Osteocyte (in vitro differentiated cells): ENCODE measurements at places on chromosomes 6 and 20. TPM values are rescaled to one million over a fixed set of nuclear protein-coding genes. Genes with fewer than 3 reads are reported as not detected.

The CFAP61 gene
- total RNA-seq = not detected in 2 replicates

The OR2B6 gene
- not detected in 2 replicates for total RNA-seq

The NHSL1 gene
- 19.0 and 21.2 TPM in 2 replicates for total RNA-seq

The ADGRF5 gene
- not detected in 2 replicates for total RNA-seq

The PLEKHG1 gene
- total RNA-seq = 3.3 and 4.3 TPM in 2 replicates

The RGS17 gene
- 2.9 and 3.1 TPM in 2 replicates for total RNA-seq

The SNAP25 gene
- total RNA-seq = 0.81 and 1.6 TPM in 2 replicates

The GSTA4 gene
- 45.3 and 46.4 TPM in 2 replicates for total RNA-seq

DNA sequence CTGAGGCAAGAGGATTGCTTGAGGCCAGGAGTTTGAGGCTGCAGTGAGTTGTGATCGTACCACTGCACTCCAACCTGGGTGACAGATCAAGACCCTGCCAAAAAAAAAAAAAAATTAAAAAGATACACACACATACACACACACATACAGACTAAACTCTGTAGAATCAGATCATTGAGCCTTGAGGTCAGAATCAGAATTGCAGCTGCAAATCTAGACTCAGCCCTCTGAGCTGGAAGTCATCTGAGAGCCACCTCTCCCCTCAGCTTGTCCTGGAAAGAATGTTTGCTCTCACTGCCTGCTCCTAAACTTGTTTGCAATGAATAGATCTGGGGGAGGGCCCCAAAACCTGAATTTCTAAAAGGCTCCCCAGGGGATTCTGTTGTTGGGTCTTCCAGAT lies 41.4 kb upstream of the ANGPT4 start:
- H3K36me3 ChIP-seq = no peaks in the 10 kb centered on the region
- H3K27me3 ChIP-seq = peaks cover 6% of the 10 kb centered on the region
- H3K27ac ChIP-seq = no peak overlapping the region
- H3K4me3 ChIP-seq = no peak overlapping the region

DNA sequence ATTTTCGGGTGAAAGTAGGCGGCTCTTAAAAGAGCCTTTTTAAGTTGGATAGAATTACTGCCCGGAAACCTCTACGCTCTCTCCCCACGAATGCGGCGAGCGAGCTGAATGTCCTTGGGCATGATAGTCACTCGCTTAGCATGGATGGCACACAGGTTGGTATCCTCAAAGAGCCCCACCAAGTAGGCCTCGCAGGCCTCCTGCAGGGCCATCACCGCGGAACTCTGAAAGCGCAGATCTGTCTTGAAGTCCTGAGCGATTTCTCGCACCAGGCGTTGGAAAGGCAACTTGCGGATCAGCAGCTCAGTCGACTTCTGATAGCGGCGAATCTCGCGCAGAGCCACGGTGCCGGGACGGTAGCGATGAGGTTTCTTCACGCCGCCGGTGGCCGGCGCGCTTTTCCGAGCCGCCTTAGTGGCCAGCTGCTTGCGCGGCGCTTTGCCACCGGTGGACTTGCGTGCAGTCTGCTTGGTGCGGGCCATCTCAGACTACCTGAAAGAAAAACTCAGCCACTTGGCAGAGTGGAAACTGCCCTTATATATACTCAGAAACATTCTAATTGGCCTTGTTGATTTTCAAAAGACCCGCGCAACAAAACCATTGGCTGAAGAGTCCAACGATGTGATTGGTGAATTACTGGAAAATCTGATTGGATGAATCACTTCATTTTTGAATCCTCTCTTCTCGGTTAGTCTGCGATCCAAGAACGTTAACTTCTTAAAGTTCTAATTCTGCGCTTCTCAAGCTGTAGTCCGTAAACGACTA lies 93.9 kb upstream of the BTN3A2 start:
- H3K27me3 ChIP-seq = no peaks in the 10 kb centered on the region
- no peak overlapping the region for H3K27ac ChIP-seq
- peaks cover 35% of the 10 kb centered on the region for H3K4me1 ChIP-seq
- H3K36me3 ChIP-seq = no peaks in the 10 kb centered on the region

- H3K27me3 ChIP-seq = no peaks in the 10 kb centered on the region
- no peaks in the 10 kb centered on the region for H3K36me3 ChIP-seq
- DNase-seq = no peak
- H3K4me1 ChIP-seq = no peaks in the 10 kb centered on the region
These were observed 121.1 kb downstream of the PDE7B start for GRCh38 chr6:135972586-135972985.

DNA sequence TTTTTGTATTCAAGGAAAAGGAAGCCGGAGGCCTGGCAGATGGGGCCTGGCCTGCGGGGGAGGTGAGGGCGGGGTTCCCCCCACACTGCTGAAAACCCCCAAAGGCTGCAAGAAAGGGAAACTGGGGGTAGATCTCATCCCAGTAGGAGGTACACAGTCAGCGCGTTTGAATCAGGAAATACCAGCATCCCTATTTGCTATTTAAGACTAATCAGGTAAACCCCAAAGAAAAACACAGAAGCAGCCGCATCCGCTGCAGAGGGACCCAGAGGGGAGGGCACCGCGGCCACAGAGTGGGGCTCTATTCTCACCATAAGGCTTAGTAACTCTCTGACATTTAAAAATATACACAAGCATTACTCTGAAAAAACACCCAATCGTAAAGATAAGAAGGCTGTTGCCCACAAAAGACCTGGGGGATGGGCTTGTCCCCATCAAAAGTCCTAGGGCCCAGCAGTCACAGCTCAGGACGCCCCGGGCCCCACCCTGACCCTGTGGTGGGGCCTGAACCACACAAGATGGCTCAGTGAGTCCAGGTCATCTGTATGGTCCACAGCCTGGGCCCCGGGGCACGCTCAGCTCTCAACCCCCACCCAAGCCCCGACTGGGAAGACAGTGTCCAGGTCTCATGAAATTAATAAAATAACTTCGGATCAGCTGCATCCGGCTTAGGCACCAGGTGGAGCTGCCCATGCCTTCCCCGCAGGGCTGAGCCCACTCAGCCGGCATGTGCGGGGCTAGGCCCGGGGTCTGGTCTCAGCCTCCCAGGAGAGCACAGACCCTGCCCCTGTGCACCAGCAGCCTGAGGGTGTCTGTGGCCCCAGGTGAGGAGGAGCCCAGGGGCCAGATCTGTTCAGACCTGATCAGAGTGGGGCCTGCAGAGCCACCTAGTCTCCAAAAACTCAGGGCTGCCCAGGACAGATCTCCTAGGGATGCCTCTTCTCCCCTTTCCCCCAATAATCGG lies 31.0 kb downstream of the KCNQ2 start:
- H3K4me3 ChIP-seq = no peak overlapping the region
- H3K36me3 ChIP-seq = no peaks in the 10 kb centered on the region
- H3K27ac ChIP-seq = no peak overlapping the region
- DNase-seq = no peak
- no peaks in the 10 kb centered on the region for H3K4me1 ChIP-seq

GRCh38 chr6:113491376-113491775 lies 365.8 kb upstream of the MARCKS start:
- no peaks in the 10 kb centered on the region for H3K27me3 ChIP-seq
- no peak for DNase-seq
- no peak overlapping the region for H3K4me3 ChIP-seq
- peaks cover 5% of the 10 kb centered on the region for H3K4me1 ChIP-seq
- no peaks in the 10 kb centered on the region for H3K36me3 ChIP-seq

GRCh38 chr6:296151-297122 lies 4.2 kb downstream of the DUSP22 start:
- no peak overlapping the region for H3K27ac ChIP-seq
- no peak overlapping the region for H3K4me3 ChIP-seq
- peak; percentile 84 for DNase-seq
- no peaks in the 10 kb centered on the region for H3K27me3 ChIP-seq

GRCh38 chr6:9455864-9456658 lies 958.8 kb downstream of the TFAP2A start:
- no peak overlapping the region for H3K4me3 ChIP-seq
- no peak for DNase-seq
- peaks cover 3% of the 10 kb centered on the region for H3K4me1 ChIP-seq
- no peaks in the 10 kb centered on the region for H3K27me3 ChIP-seq
- H3K36me3 ChIP-seq = no peaks in the 10 kb centered on the region

GRCh38 chr6:146910611-146911010 lies 293.6 kb upstream of the STXBP5 start:
- H3K4me3 ChIP-seq = no peak overlapping the region
- no peaks in the 10 kb centered on the region for H3K27me3 ChIP-seq
- peak overlapping the region; percentile 60 for H3K27ac ChIP-seq
- peaks cover 50% of the 10 kb centered on the region for H3K4me1 ChIP-seq

GRCh38 chr6:127083963-127084310 lies 34.5 kb upstream of the RSPO3 start:
- no peaks in the 10 kb centered on the region for H3K36me3 ChIP-seq
- H3K27me3 ChIP-seq = no peaks in the 10 kb centered on the region
- peaks cover 4% of the 10 kb centered on the region for H3K4me1 ChIP-seq
- H3K27ac ChIP-seq = no peak overlapping the region
- DNase-seq = no peak

DNA sequence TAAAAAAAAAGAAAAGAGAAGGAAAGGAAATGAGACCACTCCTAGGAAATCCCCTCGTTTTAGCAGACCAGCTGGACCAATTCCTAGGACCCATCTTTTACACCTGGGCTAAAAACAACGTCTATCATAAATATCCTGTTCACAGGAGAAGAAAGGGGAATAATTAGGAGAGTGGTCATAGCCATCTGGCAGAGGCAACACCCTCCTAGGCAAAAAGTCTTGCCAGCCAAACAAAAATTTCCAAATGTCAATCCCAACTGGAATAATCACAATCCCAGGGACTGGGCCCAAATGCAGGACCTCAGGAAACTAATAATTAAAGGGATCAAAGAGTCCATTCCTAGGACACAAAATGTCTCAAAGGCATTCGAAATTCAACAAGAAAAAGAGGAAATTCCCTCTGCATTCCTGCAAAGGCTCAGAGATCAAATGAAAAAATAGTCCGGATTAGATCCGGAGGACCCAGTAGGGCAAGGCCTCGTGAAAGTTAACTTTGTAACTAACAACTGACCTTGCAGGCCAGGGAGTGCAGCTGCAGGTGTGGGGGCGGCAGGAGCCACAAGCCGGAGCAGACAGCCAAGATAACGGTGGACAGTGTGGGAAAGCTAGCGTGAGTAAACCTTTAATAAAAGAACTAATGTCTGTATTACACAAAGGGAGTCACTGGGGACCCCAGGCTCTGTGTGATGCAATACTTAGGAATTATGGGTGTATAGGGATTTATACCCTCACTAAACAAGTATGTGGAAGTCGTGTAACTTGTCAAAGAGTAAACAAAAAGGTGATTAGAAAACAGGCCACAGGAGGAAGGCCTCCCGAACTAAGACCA lies 11.7 kb downstream of the LCA5 start:
- no peak for DNase-seq
- no peak overlapping the region for H3K27ac ChIP-seq
- H3K4me1 ChIP-seq = peaks cover 4% of the 10 kb centered on the region
- H3K4me3 ChIP-seq = no peak overlapping the region
- H3K36me3 ChIP-seq = peaks cover 5% of the 10 kb centered on the region

DNA sequence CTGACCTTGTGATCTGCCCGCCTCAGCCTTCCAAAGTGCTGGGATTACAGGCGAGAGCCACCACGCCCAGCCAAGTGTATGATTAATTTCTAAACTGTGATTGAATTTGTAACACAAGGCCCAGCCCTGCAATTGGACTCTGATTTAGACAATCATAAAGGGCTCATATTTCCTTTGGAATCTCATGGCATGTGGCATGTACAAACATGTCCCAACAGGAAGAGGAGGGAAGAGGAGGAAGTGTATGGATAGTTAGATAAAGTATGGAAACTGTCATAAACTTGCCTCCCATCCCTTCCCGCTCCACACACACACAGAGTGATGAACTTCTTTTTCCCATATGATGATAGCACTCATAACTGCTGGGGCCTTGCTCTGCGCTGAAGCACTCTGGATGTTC lies 27.2 kb upstream of the QKI start:
- peaks cover 14% of the 10 kb centered on the region for H3K4me1 ChIP-seq
- no peak overlapping the region for H3K4me3 ChIP-seq
- no peak overlapping the region for H3K27ac ChIP-seq
- no peaks in the 10 kb centered on the region for H3K27me3 ChIP-seq

- H3K4me3 ChIP-seq = no peak overlapping the region
- no peaks in the 10 kb centered on the region for H3K27me3 ChIP-seq
- H3K36me3 ChIP-seq = peaks cover 3% of the 10 kb centered on the region
- peak overlapping the region; percentile 48 for H3K27ac ChIP-seq
These were observed 62.0 kb downstream of the ATXN1 start for GRCh38 chr6:16698997-16699868.

GRCh38 chr6:37698264-37699137 lies 818 bp upstream of the MDGA1 start:
- no peaks in the 10 kb centered on the region for H3K36me3 ChIP-seq
- peak overlapping the region; percentile 94 for H3K4me3 ChIP-seq
- DNase-seq = no peak
- peak overlapping the region; percentile 94 for H3K27ac ChIP-seq
- peaks cover 25% of the 10 kb centered on the region for H3K4me1 ChIP-seq

DNA sequence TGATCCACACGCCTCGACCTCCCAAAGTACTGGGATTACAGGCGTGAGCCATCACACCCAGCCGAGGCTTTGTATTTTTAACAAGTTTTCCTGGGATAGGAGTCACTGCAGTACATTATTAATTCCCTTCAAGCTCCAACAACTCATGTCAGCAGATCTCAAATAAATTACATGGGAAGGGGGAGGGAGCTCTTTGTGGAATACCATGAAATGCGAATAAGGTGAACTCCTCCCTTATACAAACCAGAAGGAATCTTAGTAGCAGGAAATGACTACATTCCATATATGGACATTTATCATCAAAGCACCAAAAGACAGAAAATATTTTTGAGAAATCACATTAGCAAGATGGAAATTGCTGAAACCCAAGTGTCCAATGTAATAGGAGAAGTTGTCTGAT lies 2.9 kb downstream of the GSS start:
- H3K4me3 ChIP-seq = no peak overlapping the region
- H3K36me3 ChIP-seq = no peaks in the 10 kb centered on the region
- H3K4me1 ChIP-seq = peaks cover 26% of the 10 kb centered on the region
- H3K27me3 ChIP-seq = no peaks in the 10 kb centered on the region
- DNase-seq = no peak
